Stimulated activated CD4-positive, alpha-beta T cell treated with anti-CD3 and anti-CD28 coated beads, Interleukin-1b, Interleukin-23, amount 100 ng/mL, for 4 hours (primary cell): ENCODE measurements at places on chromosomes 1 and 21.

DNA sequence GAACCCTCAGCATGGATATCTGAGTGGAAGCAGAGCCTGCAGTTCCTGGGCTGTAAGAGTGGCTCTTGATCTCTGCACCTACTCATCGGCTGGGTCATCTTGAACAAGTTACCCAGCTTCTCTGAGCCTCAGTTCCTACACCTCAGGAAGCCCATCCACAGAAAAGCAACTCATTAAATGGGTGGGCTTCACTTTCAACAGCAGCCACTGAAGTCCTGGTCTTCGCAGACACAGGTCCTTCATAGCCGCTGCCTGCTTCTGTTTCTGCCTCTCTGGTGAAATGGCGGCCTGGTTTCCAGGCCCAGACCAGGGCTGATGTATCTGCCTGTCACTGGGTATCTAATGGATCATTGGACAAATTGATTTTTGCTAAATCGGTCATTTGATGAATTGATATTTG is 571.4 kb downstream of the PTPRU start:
- DNase-seq, result no peak

DNA sequence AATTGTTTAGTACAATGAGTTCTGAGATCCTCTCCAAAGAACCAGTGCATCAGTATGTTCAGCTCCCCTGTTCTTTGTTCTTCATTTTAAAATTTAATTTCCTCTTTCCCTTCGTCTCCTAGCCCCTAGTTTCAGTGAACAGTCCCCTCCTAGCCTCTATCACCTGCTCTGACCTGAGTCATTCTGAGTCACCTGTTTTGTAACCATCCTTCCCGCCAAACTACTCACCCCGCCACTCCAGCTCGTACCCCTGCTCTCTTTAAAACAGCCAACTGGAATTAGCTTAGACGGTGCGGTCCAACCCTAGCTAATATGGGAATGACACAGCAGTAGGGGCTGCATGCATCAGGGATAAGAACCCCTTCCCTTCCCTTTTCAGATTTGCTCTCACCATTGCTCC is 16.8 kb upstream of the ERVH48-1 start:
- DNase-seq, result no peak

- no peak for DNase-seq
Measured at GRCh38 chr1:169024800-169025271, 81.7 kb upstream of the ATP1B1 start.

GRCh38 chr21:21387916-21388315 is 389.7 kb downstream of the NCAM2 start:
- no peak for DNase-seq

DNA sequence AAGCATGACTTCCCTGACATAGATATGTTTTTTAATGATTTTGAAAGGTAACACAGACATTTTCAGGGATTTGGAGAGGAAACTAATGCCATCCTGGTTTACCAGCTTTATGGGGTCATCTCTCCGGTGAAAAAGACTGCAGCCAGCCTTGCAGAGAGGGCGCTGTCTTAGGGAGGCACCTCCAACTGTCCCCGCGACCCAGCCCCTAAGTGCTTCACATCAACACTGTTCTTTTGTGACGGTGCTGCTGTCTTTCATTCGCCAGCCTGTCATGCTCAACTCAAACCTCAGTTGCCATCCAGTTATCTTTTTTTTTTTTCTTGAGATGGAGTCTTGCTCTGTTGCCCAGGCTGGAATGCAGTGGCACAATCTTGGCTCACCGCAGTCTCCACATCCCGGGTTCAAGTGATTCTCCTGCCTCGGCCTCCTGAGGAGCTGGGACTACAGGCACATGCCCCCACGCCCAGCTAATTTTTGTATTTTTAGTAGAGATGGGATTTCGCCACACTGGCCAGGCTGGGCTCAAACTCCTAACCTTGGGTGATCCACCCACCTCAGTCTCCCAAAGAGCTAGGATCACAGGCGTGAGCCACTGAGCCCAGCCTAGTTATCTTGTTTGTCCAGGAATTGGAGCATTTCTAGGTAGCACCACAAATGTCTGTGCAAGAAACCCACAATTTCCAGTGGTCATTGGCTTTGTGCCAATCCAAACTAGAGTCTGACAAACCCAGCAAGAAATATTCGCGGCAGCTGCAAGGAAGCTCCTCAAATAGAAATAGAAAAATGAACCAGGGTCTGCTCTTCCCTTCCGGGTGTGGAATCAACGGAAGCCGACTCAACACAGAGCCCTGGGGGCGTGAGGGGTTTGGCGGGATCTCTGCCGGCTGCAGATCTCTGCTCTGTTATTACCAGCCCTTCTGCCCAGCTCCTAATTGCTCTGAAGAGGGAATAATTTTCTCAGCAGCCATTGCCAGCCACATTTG is 24.2 kb downstream of the PDE9A start:
- no peak for DNase-seq

- DNase-seq, result no peak
Measured at GRCh38 chr1:247165674-247166073, 6.1 kb downstream of the ZNF124 start.

GRCh38 chr1:116881879-116882520 is 27.7 kb upstream of the PTGFRN start:
- no peak for DNase-seq

- no peak for DNase-seq
Measured at GRCh38 chr21:40731206-40731605, 115.8 kb downstream of the DSCAM start.

DNA sequence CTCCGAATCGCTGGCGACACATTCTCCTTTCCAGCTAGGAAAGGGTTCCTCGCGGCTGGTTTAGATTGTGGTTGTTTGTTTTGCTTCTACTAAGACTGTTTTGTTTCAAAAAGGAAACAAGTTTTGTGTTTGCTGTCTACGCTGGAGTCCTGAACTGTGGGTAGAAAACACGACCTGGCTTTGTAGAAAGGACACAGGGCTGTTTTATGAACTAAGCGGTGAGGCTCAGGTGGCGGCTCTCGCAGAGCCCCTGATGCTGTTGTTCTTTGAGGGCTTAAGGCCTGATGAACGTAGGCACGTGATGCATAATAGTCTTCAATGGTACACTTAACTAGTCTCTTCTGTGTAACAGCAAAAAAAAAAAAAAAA is 27.0 kb upstream of the FHAD1 start:
- DNase-seq, result no peak

GRCh38 chr21:45506836-45507522 is 35.3 kb downstream of the SLC19A1 start:
- DNase-seq, result no peak
